ENCODE measurements at places on chromosomes 12 and 14. TPM values are rescaled to one million over a fixed set of nuclear protein-coding genes. Genes with fewer than 3 reads are reported as not detected.

Gene PAX9
- total RNA-seq, result under 0.01 TPM

Gene SHMT2
- 133 TPM for total RNA-seq

Gene SRGAP1
- 5.9 TPM for total RNA-seq

Gene KLHDC2
- total RNA-seq, result 91.1 TPM

Gene GPR68
- 0.34 TPM for total RNA-seq

Gene TEX22
- total RNA-seq, result 0.09 TPM

All from dermis lymphatic vessel endothelial cell (primary cell).